ENCODE measurements at places on chromosomes 16 and 17.

DNA sequence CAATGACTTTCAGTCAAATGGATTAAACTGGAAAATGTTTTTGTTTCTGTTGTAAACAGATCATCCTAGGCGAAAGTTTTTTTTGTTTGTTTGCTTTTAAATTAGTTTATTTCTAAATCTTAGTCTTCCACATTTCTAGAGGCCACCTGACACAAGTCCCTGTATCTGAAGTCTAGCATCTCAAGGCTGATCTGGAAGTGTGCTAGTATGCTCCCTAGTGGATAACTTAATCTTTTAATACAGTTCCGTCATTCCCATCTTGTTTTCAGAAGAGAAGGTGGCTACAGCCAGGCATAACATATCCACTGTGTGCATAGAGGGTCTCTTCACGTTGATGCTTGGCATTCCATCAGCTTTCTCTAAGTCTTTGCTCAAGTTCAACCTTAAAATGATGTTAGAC is 7.6 kb downstream of the IFT20 start:
- DNase-seq, result no peak

- no peak for DNase-seq
Measured at GRCh38 chr16:47574091-47575054, 113.2 kb downstream of the PHKB start.

DNA sequence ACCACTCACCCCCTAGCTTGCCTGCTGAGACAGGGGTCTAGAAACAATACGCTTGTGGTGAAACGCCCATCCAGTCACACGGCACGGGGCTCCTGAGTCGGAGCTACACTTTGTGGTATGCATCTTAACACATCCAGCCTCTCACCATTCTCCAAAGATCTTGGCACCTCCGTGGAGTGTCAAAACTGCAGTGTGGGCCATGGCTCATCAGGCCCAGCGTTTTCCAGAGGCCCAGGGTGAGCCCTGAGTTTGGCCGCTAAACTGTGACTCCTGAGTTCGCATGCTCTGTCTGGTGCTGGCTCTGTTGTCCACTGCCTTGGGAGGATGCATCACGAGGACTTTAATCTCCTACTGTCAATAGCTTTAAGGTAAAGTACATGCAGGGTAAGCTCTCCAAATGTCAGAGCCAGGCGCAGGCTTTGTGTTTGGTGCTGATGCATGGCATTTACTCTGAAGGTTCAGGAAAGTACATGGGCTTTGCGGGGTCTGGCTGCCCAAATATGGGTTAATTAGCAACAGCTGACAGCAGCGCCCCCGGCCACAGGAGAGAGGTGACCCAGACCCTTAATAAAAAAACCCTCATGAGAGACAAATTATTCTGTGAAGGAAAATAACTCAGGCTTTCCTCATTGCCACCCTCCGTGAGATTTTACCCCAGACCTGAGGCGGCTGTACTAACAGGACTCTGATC is 118.4 kb downstream of the CCDC182 start:
- DNase-seq, result no peak

DNA sequence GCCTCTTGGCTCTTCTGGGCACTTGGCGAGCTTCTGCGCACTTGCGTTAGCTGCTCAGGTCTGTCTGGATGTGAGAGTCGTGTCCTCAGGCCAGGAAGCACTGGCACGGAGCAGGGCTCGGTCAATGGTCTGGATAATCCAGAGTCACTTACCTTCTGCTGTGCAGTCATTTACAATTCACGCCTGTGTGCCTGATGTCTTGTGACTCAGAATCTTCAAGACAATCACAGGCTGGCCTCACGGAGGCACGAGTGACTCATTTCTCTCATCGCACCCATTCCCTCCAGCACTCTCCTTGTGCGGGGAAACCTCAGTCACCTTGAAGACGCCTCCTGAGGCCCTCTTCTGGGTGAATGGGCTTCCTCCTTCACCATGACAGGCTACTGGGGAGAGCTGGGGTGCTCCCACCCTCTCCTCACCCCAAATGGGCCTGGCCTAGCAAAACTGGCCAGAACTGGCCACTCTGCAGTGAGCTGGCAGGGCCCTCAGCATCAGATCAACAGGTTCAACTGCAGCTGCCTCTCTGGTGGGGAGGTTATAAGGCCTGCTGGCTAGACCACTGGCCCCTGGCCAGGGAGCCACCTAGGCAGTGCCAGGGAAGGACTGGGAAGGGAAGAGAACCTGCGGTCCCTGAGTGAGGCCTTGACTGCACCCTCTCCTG is 1.9 kb upstream of the CAPN15 start:
- peak; percentile 50 for DNase-seq

- DNase-seq, result no peak
Measured at GRCh38 chr17:19650826-19651225, 2.3 kb downstream of the ALDH3A2 start.

DNA sequence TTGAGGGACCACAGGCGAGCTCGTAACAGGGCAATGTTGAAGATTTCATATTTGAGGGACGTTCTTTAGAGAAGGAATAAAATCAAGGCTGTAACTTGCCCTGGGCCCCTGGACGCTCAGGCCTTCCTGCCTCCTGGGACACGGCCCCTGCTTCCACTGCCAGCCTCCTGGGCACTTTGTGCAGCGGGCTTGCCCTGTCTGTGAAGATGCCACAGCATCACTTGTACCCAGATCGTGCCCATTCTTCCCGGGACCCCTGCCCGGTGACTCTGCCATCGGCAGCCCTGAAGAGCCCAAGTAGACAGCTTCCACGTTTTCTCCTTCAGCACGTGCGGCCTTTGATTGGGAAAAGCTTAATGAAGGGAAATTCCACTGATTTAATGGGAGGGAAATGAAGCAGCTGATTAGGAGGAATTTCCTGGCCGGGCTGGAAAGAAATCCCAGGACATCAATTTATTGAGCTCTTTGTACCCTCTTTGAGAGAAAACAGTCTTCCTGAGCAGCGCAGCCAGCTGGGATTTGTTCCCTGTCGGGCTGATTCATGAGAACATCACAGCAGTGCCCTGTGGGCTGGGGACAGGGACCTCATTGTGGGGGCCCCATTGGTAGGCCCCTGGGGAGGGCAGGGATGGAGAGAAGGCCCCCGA is 71.5 kb downstream of the CRISPLD2 start:
- no peak for DNase-seq

- DNase-seq, result no peak
Measured at GRCh38 chr17:263271-263670, 81.8 kb upstream of the DOC2B start.

- DNase-seq, result no peak
Measured at GRCh38 chr17:2821868-2822267, 25.6 kb downstream of the RAP1GAP2 start.

DNA sequence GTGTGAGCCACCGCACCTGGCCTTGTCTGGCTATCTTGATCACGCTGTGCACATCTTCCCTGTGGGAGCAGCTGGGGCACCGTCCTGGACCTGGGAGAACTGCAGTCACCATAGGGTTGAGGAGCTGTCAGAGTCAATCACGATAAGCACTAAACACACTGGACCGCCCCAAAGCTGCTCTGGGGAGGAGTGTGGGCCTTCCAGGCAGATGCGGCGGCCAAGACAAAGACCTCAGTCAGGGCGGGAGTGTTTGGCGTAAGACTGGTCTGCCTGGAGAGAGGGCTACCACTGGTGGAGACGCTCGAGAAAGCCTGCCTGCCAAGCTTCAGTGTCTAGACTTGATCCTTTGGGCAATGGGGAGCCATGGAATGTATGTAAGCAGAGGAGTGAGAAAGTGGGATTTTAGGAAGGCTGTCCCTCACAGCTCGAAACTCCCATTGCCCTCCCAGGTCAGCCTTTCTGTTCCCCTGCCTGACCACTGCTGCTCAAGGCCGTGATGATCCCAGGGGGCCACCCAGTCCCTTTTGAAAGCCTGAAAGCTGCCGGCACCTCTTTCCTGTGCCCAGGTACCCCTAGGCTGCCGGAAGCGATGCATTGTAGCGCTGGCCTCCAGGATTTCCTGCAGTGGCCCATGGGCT is 29.3 kb upstream of the CIBAR2 start:
- no peak for DNase-seq

Measured in AG04450 (cell line).